ENCODE measurements at places on chromosomes 2 and 18. TPM values are rescaled to one million over a fixed set of nuclear protein-coding genes. Genes with fewer than 3 reads are reported as not detected.

DNA sequence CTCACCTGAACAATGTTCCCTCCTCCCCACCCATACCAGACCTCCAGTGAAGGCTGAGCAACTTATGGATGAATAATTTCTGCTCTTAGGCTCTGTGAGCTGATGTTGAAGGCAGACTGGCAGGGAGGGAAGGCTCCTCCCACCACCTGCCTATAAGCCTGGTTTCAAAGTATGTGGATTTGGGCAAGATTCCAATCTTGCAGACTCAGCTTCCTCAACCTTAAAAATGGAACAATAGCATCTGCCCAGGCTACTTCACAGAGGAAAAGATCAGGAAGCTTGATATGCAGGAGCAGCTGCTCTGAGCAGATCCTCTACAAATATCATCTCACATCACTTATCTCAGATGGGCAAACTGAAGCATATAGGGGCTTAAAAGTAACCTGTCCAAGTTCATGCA is 112.2 kb downstream of the ZFP36L2 start:
- no peak for DNase-seq

- no peak for DNase-seq
Measured at GRCh38 chr2:11940799-11941198, 194.4 kb downstream of the LPIN1 start.

The CCDC150 gene
- total RNA-seq = 4.9 TPM

The LOXHD1 gene
- total RNA-seq = not detected
